ENCODE measurements at places on chromosomes 13 and 19.

DNA sequence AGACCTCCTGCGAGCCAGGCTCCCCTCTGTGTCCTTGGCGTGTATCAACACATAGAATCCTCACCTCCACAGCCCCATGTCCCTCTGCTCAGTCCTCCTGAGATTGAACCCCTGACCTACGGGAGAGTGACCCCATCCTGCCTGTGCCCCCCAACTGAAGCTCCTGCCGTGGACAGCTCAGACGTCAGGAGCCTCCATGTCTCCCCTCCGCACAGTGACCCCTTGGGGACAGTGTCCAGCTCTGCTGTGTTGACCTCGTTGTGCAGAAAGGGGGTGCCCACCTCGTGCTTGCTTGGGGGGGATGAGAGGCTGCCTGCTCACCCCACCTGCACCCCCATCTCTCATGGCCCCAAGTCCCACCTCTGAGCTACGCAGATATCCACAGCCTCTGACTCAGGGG lies 490 bp upstream of the SIGLEC9 start:
- no peak for DNase-seq

GRCh38 chr13:113460064-113460555 lies 6.8 kb upstream of the ADPRHL1 start:
- DNase-seq, result no peak

GRCh38 chr19:38850436-38850975 lies 720 bp upstream of the HNRNPL start:
- DNase-seq, result peak; percentile 98

DNA sequence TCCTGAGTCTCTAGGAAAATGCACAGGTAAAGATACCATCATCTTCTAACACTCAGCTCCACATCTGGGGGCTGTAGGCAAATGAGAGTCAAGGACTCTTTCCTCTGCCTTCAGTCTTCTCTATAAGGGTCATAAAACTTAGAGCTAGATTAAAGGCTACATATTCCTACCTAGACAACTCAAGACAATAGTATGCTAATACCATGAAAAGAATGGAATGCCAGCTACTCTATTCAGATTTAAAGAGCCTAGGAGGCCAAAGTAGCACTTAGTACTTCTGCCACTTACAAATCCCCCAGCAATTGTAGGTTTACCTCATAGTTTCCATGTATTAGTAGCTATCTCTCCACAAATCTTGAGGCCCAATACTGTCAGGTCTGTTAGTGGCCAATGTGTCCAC lies 453.0 kb downstream of the SLITRK5 start:
- DNase-seq, result no peak

DNA sequence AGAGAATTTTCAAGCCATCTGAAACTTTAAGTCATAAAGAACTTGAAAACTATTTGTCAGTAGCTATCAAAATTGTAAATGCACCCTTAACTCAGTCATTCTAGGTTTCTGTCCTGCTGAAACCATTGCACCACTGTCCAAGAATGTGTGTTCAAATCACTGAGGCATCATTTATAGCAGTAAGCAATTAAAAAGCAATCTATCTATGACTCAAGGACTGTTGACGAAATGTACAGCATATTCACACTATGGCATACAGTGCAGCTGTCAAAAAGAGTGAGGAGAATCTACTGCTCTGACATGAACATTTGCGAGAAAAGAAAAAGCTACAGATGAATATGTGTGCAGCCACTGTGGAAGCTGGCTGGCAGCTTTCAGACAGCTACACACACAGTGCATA lies 71.2 kb downstream of the ING1 start:
- no peak for DNase-seq

DNA sequence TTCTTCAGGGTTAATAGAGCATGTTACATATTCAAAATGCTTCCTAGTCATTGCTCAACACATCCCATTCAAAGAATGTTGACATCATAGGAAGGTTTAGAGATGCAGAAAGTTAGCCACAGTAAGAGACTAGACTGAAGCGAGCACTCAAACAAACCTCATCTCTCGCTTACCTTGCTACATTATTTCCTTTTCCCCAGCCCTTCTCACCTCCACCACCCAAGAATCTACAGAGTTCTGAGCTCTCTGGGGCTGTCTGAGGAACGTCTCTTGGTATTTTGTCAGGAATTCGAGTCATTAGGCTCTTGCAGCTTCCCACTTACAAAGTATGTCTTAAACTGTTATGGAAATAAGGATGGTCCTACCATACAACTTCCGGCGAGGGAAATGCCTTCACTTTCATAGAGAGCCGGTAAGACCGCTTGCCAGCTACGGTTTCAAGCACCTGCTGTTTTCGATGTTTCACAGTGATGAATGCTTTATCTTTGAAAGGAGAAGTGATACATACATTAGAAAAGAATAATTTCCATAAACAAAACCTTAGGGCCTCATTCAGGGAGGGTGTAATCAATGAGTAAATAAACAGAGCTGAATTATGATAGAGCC lies 65.1 kb downstream of the FLT1 start:
- no peak for DNase-seq

- DNase-seq, result no peak
These were observed 133.9 kb downstream of the AKAP11 start for GRCh38 chr13:42405665-42406390.

GRCh38 chr13:24106429-24106828 lies 54.1 kb upstream of the SPATA13 start:
- DNase-seq, result no peak

DNA sequence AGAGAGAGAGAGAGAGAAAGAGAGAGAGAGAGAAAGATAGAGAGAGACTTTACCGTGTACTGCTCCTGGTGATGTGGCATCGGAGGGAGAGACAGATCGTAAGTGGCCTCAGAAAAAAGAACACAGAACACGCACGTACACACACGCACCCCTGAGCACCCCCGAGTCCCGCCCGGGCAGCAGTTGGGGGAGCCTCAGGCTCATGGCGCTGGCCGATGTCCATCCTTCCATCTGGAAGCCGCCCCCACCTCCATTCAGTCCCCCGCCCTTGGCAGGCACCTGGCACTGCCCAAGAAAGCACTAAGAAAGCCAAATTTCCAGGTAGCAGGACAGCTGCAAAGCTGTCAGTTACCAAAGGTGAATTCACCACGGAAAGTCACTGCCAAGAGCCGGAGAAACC lies 116.9 kb downstream of the IER2 start:
- DNase-seq, result no peak

GRCh38 chr13:52652980-52653303 lies 306 bp downstream of the SUGT1 start:
- no peak for DNase-seq

GRCh38 chr19:55179606-55180484 lies at the start of gene SYT5:
SYT5 (minus strand) TSS chr19:55180289; CDS start chr19:55179041, 1,248 bp downstream.
- peak; percentile 43 for DNase-seq

GRCh38 chr13:58500938-58501337 lies 869.4 kb downstream of the PCDH17 start:
- DNase-seq, result no peak

- no peak for DNase-seq
These were observed 87.0 kb upstream of the UBL3 start for GRCh38 chr13:29937379-29937778.

- DNase-seq, result no peak
These were observed 5.5 kb downstream of the HRC start for GRCh38 chr19:49149652-49150105.

DNA sequence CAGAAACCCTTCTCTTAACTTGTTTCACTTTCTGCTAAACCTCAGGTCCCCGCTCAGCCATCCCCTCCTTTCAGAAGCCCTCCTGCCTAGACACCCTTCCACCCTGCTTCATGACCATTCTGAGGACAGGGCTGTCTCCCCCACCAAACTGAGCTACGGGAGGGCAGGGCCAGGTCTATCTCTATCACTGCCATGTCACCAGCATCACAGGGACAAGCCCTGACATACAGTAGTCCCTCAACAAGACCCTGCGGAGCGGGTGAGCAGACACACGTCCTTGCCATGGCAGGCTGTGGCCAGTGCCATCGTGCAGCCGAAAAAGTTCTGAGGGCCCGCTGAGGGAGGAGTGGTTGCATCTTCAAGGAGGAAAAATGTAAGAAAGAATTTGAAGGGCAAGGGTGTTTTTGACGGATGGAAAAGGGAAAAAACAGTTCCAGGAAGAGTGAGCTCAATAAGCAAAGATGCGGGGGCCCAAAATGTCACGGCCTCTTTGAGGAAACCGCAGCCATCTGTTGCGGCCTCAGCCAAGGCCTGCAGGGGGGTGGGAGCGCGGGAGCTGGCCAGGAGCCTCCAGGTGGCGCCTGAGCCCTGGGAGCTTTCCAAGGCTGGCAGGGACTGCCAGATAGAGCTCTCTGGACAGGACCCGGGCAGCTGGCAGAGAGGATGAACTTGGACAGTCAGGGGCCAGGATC lies 8.1 kb downstream of the PTGIR start:
- no peak for DNase-seq

DNA sequence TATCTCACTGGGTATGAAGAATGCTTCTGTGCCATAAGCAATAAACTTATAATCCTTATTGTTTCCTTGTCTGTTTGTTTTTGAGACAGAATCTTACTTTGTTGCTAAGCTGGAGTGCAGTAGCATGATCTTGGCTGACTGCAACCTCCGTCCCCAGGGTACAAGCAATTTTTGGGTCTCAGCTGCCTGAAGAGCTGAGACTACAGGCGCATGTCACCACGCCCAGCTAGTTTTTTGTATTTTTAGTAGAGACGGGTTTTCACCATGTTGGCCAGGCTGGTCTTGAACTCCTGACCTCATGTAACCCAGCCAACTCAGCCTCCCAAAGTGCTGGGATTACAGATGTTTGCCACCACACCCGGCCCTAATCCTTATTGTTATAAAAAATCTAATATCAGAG lies 112.5 kb downstream of the MYO16 start:
- DNase-seq, result no peak

GRCh38 chr13:27790523-27790922 lies 1.8 kb upstream of the GSX1 start:
- DNase-seq, result no peak

DNA sequence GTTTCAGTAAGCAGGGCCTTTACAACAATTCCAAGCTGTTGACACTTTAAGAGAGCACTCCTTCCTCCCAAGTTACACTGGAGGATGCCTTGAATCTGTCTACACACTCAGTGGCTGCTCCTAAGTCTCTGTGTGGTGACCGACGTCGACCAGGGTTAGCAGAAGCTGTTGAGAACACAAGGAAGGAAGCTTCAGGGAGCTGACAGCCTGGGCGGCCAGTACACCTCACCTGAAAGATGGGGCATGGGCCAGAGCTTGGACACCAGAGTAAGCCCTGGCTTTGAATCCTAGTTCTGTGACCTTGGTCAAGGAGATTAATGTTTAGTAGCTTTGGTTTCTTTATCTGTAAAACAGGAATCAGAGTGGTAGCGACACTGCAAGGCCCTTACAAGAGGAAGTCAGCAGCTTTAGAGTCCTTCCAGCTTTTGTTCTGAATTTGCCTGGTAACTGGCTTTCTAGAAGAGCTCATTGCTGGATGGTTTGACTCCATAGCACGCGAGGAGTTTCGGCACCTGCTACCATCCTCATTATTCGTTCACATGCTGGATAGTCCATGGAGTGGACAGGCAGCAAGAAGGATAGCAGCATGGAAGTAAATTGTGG lies 214.2 kb downstream of the FGF9 start:
- DNase-seq, result no peak

- DNase-seq, result no peak
These were observed 1.5 kb downstream of the ZNF101 start for GRCh38 chr19:19670070-19670551.

GRCh38 chr13:35144166-35144890 lies 202.3 kb downstream of the NBEA start:
- DNase-seq, result no peak
